Gastrocnemius medialis (tissue), 4 donors: ENCODE measurements at places on chromosomes 1 and 21. TPM values are rescaled to one million over a fixed set of nuclear protein-coding genes. Genes with fewer than 3 reads are reported as not detected.

ATP5PF gene
- total RNA-seq: 226 TPM

FAM72A gene
- total RNA-seq: not detected

GJA5 gene
- 7.7 TPM for total RNA-seq

PPM1J gene
- total RNA-seq: 4.6 TPM

KRTAP13-1 gene
- not detected for total RNA-seq

IQCC gene
- total RNA-seq: 0.85 TPM

TSPAN1 gene
- total RNA-seq: 0.88 TPM

GBP1 gene
- total RNA-seq: 5.8 TPM

GSTM5 gene
- 0.87 TPM for total RNA-seq

RGS5 gene
- total RNA-seq: 189 TPM

OR10J1 gene
- total RNA-seq: not detected

PBX1 gene
- total RNA-seq: 27.5 TPM

CFHR4 gene
- 0.20 TPM for total RNA-seq

NBPF10 gene
- total RNA-seq: 4.0 TPM

AIDA gene
- total RNA-seq: 32.8 TPM

CSTB gene
- 1.3 TPM for total RNA-seq

ZNF695 gene
- not detected for total RNA-seq
